Naive thymus-derived CD8-positive, alpha-beta T cell (primary cell): ENCODE measurements at places on chromosomes 2 and 18.
A peak's percentile ranks its signal among the peaks of the same experiment; 100 is the strongest.

DNA sequence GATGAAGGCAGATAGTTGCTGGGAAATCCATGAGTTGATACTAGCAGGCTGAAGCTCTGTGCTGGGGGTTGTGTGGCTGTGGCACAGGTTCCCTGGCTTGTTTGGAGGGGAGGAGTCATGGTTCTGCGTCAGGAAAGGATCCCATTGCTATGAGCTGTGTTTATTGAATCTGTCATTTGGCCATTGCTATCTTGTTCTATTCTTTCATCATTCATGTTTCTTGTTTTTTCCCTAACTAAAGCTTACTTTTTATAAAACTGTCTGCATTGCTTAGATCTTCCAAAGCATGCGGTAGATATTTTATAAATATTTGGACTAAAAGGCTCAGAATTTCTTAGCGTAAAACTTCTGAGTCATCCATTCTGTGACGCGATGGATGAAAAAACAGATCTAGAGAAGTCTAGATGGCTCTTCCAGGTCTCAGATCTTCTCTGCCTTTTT lies 335.3 kb downstream of the PTPRM start:
- no peak for DNase-seq

DNA sequence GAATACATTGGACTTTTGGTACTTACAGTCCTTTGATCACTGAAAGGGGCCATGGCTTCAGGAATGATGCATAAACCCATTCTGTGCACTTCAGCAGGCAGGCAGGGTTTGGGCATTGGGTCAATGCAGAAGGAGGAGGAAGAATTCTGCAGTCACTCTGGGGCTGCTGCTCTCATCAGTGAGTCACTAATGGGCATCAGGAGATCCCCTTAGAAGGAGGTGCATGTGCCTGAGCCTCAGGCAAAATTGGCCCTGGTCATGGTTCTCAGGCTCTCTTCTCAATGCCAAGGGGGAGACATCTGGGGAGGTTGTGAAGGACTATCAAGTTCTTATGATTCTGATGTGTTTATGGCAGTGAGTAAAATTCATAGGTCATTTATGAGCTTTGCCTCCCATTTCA lies 52.0 kb upstream of the TNP1 start:
- no peak for DNase-seq

DNA sequence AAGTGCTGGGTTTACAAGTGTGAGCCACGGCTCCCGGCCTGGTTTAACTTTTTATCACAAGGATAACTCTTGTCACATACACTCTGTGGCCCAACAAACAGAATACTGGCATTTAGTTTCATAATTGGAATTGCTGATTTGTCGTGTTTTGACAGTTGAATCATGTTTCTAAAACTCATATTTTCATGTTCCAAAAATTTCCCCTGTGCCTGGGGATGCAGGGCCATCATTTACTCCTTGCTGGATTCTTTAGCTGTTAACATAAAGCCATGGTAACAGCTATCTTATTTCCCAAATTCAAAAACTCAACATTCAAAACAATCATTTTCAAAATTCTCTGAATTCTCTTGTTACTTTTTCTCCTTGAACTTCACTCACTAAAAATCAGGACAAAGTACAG lies 16.5 kb upstream of the ATG16L1 start:
- DNase-seq: no peak

- no peak for DNase-seq
These were observed 32.2 kb downstream of the MAL start for GRCh38 chr2:95057535-95058370.

- no peak for DNase-seq
These were observed 21.6 kb downstream of the PARD6G start for GRCh38 chr18:80225685-80226084.

DNA sequence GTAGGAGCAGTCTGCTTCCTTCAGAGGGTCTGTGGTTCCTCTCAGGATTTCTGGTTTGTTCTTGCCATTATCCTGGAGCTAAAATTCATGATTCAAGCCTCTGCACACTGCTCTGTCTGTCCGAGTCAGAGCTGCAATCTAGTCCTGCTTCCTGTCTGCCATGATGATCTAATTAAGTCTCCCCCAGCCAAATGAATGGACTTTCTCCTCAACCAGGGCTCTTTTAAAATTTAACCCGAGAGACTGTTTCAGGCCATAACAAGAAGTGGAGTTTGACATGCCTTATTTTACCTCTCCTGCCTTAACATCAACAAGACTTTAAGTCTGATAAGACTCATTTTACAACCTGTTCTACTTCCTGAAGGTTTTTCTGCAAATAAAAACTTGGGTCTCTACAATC lies 1009.6 kb upstream of the DDX18 start:
- no peak for DNase-seq

DNA sequence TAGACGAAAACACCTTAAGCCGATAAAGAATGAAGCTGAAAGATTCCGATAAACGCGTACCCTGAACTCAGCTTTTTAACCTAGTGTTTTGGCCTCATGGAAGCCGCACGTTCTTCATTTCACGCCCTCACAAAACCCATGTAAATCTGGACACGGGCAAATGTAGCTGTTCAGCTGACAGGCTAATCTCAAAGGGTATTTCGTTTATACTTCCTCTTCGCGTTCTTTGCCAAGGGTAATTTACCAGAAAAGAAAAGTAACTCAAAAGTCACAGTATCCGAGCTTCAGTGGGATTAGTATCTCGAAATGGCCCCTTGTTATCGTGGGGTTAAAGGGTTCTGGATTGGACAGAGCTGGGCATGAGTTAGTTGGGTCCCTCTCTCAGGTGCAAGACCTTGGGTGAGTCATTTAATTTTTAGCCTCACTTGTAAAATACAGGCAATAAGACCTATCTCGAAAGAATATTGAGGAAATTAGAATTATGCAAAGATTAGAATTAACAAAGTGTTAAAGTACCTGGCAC lies 22.0 kb upstream of the STPG4 start:
- no peak for DNase-seq

DNA sequence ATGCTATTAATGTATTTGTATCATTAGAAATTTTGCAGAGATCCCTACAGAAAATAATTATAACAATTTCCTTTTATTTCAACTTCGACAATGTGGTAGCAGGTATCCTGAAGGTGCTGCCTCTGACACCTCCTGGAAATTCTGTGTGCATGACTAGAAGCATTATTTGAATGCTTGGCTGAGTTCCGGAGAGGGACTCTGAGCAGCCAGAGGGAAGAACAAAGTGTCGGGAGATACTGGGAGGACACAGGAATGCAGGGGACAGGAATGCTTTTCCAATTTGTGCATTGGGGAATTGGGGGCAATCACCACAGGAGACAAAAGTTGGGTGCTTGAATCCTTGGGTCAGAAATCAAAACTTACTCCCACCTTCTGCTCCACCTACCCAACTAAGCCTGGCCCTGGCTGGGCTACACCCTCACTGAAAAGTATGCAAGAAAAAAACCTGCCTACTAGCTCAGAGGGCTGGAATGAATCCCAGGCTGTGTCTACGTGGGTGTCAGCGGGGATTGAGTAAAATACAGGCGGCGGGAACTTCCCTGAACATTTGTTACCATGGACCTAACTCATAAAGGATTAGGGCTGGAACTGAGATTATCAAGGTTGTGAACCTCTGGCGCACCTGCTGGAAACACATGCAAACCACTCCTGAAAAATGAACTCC lies 299.3 kb downstream of the SOX11 start:
- no peak for DNase-seq

DNA sequence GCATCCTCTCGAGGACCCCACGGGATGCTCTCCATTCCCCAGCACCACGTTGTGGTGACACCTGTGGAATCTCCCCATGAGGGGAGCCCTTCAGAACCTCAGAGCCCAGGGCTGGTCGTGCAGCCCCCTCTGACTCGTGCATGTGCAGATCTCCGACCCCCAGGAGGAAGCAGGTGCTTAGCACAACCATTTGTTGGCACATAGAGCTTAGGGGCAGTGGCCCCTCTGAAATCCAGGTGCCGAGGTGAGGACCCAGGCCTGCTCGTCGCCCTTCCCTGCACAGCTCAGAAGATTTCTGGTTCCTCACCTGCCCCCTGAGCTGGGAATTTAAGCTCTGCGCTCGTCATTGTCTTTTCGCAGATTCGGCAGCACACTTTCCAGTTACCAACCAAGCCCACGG lies 1.3 kb upstream of the OTOS start:
- DNase-seq: no peak

DNA sequence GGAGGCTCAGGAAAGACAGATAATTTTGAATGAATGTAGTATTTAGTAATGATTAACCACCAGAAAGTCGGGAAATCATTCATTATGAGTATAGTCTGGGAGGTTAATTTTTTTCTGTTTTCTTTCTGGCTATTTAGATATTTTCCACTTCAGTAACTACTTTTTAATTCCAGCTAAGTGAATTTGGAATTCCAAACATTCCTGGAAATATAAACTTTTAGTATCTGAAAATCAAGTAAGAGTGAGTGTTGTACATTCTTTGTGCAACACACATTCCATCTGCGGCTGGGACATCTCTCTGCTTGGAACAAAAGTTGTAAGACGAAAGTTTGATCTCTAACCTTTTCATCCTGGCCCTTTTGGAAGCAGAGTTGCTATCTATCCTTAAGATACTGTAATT lies 275.7 kb upstream of the SPRED2 start:
- no peak for DNase-seq

DNA sequence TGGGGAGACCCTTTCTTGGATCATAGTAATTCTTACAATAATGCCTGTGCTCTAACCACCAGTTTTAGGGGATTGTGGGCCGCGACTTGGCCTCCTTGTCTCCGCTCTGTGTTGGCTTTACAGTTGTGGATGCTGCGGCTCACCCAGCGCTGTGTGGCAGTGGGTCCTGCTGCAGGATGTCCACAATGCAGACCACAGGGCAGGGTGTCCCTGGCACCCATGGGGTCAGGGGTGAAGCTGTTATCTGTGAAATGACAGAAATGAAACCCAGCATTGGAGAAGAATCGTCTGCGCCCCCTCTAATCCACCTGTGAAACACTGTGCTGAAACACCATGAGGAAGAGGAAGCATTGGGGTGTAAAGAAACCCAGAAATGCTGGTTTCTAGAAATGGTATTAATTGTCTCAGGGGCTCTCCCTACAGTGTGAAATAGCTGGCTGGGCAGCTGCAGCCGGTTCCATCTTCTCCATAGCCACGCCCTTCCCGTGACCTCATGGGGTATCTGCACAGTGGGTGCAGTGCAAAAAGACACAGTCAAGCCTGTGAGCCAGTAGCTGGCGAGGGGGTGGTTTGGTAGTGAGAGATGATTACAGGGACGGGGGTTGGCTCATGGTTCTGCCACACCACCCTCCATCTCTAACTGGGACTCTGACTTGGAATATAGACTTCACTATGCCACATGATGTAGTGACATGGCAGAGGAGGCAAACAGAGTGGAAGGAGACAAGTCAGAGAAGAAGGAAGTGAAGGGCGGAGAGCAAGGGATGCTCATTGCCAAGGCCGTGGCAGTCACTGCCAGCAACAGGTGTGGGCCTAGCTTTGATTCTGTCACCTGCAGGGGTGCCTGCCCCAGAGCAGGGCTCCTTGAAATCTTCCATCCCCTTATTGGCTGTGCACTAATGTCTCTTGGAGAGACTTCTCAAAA lies 16.2 kb downstream of the INPP4A start:
- DNase-seq: peak; percentile 68

DNA sequence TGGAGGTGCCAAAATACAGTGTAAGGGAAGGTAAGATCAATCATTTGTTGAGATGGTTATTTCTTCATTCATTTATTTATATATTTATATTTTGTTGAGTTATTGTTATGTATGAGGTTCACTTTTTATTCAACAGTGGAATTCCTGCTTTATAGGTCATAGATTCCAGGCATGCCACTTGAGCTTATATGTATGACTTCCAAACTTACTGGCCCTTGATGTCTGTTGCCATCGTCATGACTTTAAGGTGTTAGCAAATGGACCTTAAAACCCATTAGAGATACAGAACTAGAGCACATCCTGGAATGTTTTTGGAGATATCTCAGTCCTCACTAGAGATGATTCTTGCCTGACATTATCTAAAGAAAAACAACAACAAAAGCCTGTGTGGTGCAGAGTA lies 25.9 kb downstream of the CCDC85A start:
- no peak for DNase-seq
